ENCODE measurements at places on chromosomes 4 and X.

- no peak for DNase-seq
Measured at GRCh38 chr4:156228676-156229075, 275.0 kb upstream of the CTSO start.

GRCh38 chr4:177177541-177178081 is 132.1 kb upstream of the NEIL3 start:
- DNase-seq: no peak

GRCh38 chrX:152652467-152652866 is 14.8 kb downstream of the GABRQ start:
- no peak for DNase-seq

DNA sequence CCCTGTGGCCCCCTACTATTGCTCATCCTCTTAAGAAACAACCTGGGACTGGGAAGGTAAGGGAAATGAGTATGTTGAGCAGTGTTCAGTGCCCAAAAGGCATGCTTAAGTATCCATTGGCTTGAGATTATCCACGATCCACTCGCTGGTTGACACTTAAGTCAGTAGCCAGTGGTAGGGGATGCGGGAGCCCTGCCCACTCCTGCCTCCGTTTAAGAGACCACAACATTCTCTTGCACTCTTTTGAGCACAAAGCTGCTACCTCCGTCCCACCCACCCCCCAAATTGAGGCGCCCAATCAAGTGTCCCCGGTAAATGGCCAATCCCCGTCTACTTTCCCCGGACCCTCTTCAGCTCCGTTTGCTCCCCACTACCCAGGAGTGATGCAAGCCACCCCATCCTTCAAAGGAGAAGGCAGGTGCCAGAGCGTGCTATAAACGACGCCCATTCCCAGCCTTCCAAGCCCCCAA is 25.0 kb downstream of the UTP14A start:
- DNase-seq: no peak

GRCh38 chr4:181525634-181526033 is 717.6 kb upstream of the TENM3 start:
- DNase-seq: no peak

DNA sequence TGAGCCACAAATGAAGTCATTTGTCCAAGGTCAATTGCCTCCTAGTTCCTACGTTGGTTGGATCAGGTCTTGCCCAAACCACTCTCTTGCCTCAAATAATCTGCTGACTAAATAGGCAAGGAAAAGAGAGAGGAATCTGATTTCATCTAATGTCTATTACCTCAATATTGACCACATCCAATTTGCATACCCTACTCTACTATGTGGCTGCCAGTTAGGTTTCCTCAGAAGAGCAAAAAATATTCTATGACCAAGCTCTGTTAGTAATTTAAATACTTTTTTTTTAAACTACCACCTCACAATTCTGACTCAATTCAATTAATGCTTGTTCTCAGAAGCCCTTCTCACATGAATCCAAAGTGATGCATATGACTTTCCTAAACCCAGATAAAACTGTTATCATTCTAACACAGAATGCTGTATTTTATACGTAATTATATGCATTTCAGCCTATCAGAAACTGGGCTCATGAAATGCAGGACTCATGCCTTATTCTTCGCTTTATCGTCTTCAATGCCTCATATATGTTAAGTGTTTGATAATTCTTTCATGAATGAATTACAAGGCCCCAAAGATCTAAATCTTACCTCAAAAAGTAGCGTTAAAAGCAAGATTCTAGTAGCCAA is 98.6 kb downstream of the HUWE1 start:
- DNase-seq: no peak

GRCh38 chr4:70741867-70742658 is 20.3 kb downstream of the RUFY3 start:
- DNase-seq: no peak

- no peak for DNase-seq
Measured at GRCh38 chr4:66855956-66856355, 689.3 kb downstream of the CENPC start.

DNA sequence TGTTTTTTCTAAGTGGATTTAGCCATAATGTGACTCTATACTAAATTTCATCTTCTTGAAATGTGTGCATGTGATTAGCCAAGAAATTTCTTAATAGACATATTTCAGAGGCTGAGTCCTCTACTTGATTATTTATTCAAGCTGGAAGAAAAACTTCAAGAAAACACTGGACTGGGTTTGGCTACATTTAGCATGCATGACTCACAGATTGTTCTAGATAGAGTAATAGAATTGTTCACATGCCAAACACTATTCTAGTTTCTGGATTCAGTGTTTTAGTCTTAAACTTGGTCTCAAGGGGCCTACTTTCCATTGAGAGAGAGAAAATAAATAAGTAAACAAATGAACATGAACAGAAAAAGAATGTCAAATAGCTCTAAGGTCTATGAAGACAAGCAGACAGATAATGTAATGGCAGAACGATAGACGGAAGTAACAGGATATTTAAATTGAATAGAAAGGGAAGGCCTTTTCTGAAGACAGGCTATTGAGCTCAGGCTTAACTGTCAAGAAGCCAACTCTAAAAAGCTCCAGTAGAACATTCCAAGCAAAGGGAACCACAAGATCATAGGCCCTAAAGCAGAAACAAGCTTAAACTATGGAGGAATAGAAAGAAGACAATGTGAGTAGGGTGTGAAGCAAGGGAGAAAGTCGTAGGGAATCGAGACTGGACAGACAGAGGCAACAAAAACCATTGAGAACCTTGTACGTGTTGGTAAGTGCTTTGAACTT is 104.6 kb downstream of the TMEM144 start:
- DNase-seq: no peak

- no peak for DNase-seq
Measured at GRCh38 chr4:78337244-78338020, 214.1 kb upstream of the ANXA3 start.

DNA sequence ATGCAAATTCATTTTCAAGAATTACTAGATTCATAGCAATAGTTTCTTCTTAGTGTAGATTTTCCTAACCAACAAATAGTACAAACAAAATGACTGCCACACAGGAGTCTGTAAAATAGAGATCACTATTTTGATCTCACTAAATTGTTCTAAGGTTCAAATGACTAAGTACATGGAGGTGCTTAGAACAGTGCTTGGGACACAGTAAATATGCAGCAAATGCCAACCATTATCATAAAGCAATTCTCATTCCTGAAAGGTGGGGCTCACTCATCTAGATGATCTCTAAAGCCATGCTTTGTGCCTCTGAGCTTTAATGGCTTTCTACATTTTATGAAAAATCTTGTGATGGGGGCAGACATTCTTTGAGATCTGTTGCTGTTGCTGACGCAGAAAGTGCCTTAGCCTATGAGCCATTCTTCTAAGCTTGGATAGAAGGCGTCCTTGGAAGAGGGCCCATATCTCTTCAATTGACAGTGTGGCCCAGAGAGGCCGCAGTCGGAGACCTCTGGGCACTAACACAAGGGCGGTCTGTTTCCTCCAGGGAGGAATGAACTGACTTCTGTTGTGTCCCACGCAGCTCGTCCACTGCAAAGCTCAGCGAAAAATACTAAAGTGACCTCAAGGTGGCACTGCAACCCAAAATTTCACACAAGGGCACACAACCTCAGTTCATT is 23.5 kb downstream of the TLR10 start:
- peak; percentile 73 for DNase-seq

DNA sequence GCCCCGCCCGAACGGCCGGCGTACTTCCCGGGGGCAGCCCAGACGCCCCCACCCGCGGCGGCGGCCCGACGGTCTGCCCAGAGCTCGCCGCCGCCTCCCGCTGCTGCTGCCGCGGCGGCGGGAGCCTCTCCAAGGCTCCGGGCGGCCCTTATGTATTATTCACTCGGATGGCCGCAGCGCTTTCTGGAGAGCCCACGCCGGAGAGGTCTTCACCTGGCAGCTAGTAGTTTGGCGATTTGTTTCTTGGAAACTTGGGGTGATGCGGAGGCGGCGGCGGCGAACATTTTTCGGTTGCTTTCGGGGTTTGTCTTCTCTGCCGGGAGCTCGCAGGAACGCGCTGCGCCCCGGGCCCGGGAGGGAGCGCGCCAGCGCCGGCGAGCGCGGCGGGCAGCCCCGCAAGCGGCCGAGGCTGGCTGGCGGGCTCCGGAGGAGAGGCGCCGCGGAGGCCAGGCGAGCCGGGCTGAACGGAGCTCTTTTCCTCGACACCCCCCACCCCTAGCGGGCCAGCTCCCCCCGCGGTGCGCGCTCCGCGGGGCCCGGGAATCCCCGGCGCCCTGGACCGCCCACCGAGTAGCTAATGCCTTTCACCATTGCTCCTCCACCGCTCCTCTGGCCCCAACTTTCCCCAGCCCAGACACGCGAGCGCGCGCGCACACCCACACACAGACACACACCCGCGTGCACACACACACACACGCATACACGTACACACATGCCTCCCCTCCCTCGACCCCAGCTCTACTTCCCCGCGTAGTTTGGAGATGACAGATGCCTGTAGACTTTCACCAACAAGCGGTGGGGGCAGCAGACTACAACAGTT is 113.5 kb downstream of the DHX15 start:
- DNase-seq: peak; percentile 21

GRCh38 chr4:40448875-40449274 is 113.7 kb downstream of the CHRNA9 start:
- no peak for DNase-seq

- no peak for DNase-seq
Measured at GRCh38 chrX:104679175-104679574, 113.2 kb downstream of the IL1RAPL2 start.

DNA sequence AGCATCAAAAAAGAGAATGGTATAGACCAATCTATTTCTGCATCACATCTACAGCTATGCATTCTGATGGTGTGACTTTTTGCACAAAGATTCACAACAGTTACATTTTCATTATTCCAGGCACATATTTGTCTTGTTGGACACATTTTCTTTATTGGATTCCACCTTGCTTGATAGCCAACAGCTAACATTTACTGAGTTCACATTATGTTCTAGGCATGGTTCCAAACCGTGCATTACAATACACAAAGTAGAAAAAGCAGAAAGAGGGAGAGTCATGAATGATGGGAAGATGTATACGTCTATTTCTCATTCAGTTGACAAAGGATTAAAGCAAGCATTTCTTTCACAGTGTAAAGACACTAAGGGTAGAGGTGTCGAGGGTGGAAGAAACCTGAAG is 22.9 kb upstream of the CLGN start:
- no peak for DNase-seq

GRCh38 chrX:46965125-46965758 is 53.0 kb downstream of the JADE3 start:
- no peak for DNase-seq

- no peak for DNase-seq
Measured at GRCh38 chr4:64774626-64775025, 365.4 kb upstream of the TECRL start.

DNA sequence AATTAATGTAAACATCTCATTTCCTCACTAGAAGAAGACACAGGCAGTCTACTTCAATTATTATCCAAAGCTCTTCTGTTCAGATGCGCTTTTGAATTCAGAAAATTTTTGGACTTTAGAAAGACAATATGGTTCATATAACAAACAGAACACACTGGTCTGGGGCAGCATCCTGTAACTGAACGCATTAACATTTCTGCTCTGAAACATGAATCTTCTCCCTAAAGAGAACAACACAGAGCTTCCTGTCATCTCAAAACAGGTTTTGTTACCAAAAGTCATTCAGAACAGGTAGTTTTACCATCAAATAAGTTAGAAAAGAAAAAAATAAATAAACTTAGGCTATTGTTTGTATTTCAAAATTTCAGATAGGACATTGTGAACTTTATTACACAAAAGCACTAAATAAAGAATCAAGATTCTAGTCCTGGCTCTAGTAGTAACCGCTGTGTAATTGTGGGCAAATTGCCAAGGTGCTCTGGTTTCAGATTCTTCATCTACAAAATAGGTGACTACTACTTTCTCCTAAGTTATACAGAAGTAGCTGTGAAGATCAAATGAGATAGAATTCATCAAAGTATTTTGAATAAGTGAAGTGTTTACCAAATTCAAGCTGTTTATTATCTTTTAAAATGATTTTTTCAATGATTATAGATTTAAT is 252.3 kb upstream of the RASGEF1B start:
- DNase-seq: peak; percentile 19

- DNase-seq: no peak
Measured at GRCh38 chr4:628821-629635, 3.7 kb downstream of the PDE6B start.

- DNase-seq: no peak
Measured at GRCh38 chrX:24877854-24878650, 137.7 kb downstream of the ARX start.

DNA sequence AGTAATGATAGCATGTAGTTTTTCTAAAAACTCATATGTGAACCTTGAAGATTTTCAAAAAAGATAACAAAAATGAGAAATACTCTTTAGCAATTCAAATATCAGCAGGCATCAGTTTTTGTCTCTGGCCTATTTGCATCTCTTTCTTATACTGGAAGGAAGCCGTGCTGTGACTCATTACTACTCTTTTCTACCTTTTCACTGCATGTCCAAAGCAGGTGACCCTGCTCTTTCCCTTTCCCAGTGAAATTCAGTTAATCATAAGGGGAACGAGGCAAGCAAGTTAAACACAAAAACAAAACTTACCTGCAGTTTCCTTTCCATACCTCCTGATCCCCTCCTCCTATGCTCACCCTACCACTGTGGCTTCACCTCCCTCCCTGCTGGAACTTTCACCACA is 9.3 kb downstream of the SPATA4 start:
- no peak for DNase-seq

DNA sequence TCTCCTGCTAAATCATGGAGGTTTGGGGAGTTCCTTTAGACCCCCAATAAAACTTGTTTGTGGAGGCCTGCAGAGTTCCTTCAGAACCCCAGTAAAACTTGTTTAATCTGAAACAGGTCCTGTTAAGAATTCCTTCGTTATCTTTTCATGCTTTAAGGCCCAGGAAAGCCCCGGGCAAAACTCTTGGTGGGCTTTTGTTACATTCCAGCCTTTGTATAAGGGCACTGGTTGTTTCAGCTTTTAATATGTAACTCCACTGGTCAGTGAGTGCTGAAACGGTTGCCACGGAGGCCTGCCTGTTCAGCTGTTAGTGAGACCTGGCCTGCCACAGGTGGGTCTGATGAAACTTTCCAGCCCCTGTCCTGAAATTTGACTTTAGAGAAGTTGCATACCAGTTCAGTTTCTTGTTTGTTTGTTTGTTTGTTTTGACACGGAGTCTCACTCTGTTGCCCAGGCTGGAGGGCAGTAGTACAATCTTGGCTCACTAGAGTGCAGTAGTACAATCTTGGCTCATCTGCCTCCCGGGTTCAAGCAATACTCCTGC is 12.4 kb upstream of the DHRSX start:
- DNase-seq: no peak

- DNase-seq: no peak
Measured at GRCh38 chr4:11149612-11150259, 279.0 kb downstream of the HS3ST1 start.

- DNase-seq: no peak
Measured at GRCh38 chrX:45351478-45351877, 150.8 kb upstream of the DIPK2B start.

- DNase-seq: no peak
Measured at GRCh38 chrX:150512461-150512901, 55.9 kb upstream of the MTM1 start.

DNA sequence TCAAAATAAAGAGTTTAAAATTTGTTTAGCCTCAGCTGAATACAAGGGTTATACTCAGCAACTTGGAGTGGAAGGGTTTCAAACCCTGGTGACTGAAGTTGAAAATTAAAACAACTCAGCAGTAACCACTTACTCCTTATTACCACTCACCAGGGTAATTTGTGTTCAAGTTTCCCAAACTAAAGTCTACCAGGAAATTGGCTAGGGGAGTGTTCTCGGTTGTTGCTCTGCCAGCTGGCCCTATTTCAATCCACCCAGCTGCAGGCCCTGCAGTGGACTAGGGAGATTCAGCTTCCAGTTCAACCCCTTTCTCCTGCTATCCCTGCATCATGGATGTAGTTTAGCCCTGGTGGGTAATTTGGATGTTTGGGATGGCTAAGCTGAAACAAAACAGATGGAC is 37.8 kb upstream of the EXOC1L start:
- no peak for DNase-seq
